ENCODE measurements at places on chromosomes 6 and 20.

GRCh38 chr20:21719592-21720214 lies 14.2 kb downstream of the PAX1 start:
- DNase-seq = peak; percentile 22

- DNase-seq = peak; percentile 53
These were observed 257.4 kb downstream of the PLCB1 start for GRCh38 chr20:8389381-8390036.

GRCh38 chr6:139939189-139939979 lies 564.9 kb upstream of the CITED2 start:
- no peak for DNase-seq

- no peak for DNase-seq
These were observed 15.9 kb upstream of the TRERF1 start for GRCh38 chr6:42467651-42468050.

Data from KG1 (cell line).